ENCODE measurements at places on chromosomes 4 and X. TPM values are rescaled to one million over a fixed set of nuclear protein-coding genes. Genes with fewer than 3 reads are reported as not detected.
A peak's percentile ranks its signal among the peaks of the same experiment; 100 is the strongest.

Gene EDA
- 0.76 TPM for polyA plus RNA-seq

Gene TRIM75
- not detected for polyA plus RNA-seq

DNA sequence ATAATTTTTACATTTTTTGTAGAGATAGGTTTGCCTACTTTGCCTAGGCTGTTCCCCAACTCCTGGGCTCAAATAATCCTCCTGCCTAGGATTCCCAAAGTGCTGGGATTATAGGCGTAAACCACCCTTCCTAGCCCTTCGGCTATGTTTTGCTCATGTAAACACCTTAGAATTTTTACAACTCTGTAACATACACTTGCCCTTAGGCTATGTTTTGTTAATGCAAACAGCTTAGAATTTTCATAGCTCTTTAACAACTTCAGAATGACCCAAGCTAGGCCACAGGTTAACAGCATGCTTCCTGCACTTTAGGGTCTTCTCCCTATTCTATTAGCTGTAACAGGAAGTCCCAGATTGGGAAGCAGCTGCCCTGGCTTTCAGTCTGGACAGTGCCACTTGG lies 24.2 kb downstream of the KLHL15 start:
- no peak for DNase-seq

DNA sequence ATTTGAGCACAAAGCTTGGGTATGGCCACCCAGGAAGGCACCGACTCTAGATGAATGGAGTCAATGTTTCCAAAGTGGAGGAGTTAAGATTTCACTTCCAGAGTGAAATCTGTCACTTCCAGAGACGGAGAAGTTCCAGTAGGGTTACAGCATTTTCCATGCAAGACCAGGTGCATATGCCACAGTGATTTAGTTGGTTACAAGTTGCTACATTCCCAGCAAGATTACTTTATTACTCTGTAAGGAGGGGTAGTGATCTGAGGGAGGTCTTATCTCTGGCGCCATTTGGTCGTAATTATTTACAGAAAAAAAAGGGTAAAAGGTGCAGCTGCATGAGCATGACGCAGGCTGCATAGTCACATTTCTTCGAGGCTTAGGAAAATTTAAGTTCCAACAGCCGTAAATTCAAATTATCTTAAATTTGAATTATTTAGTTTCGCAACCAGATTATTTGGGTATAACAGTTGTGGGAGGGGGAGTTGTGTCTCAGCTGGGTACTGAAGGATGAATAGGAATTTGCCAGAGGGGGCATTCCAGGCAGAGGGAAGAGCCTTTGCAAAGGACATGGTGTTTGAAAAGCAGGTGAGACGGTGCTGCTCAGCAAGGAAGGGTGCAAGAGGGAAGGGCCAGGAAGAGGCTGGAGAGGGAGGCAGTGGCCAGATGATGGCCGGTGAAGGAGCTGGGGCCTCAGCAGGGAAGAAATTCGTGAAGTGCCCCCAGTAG lies 17.4 kb upstream of the AFAP1 start:
- DNase-seq = no peak

- DNase-seq = peak; percentile 17
These were observed 4.2 kb downstream of the RPS4X start for GRCh38 chrX:72272868-72273267.

All from brain (organoid and tissue), 16 donors.